ENCODE measurements at places on chromosomes 2 and 18.

- DNase-seq, result no peak
Measured at GRCh38 chr2:34261701-34262100, 662.6 kb upstream of the FAM98A start.

GRCh38 chr2:98037206-98037605 is 41.5 kb upstream of the TMEM131 start:
- DNase-seq, result no peak

DNA sequence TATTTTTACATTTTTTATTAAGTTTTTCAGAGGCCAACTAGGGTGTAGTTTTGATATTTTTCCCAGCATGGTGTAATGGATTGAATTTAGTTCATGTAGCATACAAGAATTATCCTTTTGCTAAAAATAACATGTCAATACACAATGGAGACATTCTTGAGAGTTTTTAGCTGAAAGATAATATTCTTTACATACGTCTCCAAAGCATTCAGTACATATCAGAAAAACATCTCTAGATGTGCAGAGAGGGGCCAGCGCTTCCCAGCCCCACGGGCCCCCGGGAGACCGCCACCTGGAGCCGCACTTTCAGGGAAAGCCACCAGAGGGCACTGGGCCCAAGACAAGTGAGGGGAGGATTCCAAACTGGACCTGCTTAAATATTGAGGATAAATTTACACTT is 499.4 kb downstream of the GALR1 start:
- DNase-seq, result no peak

DNA sequence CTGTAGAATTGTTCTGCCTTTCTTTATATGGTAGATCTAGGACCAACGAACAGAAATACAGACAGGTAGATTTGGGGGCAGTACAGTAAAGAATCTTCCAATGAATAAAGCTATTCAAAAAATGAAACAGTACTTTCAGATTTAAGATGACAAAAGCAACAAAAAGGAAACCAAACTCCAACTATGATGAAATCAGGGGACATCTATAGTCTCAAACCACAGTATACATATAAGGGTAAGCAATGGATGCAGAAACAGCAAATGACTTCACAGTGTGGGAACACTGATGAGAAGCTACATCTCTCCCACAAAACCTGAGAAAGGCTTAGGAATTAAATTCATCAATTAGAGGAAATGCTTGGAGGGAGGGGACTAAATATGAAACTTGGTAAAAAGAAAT is 202.5 kb downstream of the CTNNA2 start:
- DNase-seq, result no peak

DNA sequence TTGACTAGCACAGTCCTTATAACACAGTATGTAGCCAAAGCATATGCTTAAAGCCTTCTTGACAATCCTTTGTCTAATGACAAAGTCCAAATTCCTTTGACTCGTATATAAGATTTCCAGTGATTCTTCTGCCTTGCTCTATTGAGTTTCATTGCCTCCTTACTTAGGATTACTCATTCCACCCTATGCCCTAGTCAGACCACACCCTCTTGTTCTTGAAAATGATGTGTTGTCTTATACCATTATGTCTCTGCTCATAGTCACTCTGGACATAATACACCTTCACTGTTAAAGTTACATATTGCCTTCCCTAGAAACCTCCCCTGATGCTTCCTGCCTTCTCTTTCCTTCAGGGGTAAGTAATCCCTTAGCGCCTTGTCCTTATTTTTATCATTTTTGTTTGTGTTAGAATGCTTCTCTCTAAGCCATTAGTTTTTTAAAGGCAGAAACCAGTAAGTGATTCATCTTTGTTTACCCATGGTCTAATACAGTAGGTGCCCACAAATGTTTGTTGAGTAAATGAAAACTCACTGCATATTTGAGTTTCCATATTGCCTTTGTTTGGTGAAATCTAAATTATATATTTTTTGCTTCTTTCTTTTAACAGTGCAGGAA is 19.3 kb downstream of the GPD2 start:
- no peak for DNase-seq
